ENCODE measurements at places on chromosomes 12 and 14.

DNA sequence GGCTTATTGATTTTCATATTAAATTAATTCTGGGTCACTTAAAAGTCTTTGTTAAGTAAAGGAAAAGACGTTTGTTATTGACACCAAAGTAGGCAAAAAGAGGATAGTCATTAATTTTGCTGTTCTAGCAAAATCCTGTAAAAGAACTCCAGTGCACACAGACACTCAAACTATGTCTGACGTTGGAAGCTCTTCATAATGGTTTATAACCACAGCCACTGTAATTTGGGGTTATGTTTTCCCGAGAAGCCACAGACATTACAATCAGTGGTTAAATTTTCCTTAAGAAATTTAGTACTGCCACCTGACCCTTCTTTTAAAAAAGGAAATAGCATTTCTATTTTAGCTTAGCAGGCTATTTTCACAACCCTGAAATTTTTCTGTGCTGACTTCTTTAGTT, 267.5 kb downstream of the CCDC91 start:
- no peak for DNase-seq

- DNase-seq, result no peak
Observed at GRCh38 chr12:62438098-62438692, 28.4 kb upstream of the MON2 start.

DNA sequence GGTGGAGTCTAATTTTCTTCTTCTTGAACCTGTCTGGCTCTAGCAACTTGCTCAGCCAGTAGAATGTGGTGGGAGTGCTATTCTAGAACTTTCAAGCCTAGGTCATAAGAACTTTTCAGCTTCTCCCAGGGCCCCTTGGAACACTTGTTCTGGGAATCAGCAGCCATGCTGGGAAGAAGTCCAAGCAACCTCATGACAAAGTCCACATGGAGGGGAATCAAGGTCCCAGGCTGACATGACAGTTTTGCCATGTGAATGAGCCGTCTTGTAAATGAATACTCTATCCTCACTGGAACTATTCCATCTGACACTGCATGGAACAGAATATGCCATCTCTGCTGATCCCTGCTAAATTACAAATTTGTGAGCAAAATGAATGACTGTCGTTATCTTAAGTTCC, 214.2 kb upstream of the TBX3 start:
- no peak for DNase-seq

DNA sequence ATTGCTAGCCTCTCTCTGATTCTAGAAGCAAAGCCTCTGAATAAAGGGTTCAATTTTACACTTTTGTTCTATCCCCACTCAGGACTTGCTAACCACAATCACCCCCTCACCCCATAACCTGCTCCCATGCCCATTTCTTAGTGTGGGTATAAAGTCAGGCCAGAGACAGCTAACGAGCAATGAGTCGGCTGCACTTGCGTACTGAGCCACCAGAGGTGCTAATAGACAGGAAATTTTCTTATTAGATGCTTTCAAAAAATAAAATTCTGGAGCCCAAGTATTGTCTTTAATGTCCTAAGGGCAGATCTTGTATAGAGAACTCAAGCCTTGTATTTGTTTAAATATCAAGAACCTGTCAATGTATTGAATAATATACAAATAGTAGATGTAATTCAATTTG, 256.9 kb downstream of the SYT1 start:
- no peak for DNase-seq

- DNase-seq, result no peak
Observed at GRCh38 chr14:52069307-52070050, 620 bp upstream of the NID2 start.

DNA sequence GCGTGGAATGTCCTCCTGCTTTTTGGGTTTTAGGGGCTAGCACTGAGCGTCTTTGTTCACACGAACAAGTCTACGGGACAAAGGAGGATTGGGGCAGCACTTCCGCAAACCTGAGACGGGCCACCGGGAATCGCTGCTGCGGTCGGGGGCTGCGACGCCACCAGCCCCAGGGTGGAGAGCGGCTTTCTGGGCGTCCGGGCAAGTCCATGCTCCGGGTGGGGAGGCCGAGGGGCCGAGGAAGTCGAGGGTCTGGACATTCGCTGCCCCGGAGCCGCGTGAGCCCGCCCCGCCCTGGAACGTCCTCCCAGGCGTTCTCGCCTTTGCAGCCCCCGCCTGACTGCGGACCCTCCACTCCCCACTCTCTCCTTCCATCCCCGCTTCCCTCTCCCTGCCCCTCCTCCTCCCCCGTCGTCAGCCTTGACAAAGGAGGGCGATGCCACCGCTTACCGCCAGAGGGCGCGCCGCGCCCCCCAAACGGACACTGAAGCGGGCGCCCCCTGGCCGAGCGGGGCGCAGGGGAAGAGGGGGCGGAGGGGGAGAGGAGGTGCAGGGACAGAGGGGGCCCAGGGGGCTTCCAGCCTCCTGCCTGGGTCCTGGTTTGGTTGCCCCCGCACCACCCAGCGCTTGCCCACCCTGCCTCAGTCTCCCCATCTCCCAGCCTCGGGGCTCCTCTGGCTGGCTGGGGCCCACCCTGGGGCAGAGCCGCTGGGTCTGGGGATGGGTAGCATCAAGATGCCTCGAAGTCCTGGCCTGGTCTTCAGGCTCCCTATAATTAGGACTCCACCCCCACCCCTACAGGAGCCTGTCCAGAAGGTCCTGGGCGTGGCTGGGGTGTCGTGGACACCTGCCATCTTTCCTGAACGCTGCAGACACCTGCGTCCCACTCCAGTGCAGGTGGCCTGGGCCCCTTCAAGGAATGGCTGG, 39.1 kb upstream of the INF2 start:
- DNase-seq, result peak; percentile 39

GRCh38 chr12:22038734-22039133, 7.3 kb upstream of the CMAS start:
- no peak for DNase-seq

- DNase-seq, result no peak
Observed at GRCh38 chr14:73465823-73466532, 7.6 kb upstream of the NUMB start.

- DNase-seq, result no peak
Observed at GRCh38 chr12:116635487-116635886, 76.3 kb downstream of the MAP1LC3B2 start.

DNA sequence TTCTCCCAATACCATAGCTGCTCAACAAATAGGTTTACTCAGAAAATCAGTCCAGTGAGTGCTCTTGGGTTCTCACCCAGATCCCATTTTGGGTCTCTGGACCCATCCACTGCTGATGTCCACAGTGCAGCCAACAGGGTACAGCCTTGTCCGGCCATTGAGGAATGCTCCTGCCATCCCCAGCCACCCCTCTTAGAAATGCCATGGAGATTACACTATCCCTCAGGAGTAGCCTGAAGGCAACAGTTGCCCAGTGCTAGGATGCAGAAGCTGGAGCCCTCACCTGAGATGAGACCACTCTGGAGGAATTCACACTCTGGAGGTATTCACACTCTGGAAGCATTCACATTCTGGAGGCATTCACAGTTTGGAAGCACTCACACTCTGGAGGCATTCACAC, 958.8 kb upstream of the TMEM132C start:
- DNase-seq, result no peak

DNA sequence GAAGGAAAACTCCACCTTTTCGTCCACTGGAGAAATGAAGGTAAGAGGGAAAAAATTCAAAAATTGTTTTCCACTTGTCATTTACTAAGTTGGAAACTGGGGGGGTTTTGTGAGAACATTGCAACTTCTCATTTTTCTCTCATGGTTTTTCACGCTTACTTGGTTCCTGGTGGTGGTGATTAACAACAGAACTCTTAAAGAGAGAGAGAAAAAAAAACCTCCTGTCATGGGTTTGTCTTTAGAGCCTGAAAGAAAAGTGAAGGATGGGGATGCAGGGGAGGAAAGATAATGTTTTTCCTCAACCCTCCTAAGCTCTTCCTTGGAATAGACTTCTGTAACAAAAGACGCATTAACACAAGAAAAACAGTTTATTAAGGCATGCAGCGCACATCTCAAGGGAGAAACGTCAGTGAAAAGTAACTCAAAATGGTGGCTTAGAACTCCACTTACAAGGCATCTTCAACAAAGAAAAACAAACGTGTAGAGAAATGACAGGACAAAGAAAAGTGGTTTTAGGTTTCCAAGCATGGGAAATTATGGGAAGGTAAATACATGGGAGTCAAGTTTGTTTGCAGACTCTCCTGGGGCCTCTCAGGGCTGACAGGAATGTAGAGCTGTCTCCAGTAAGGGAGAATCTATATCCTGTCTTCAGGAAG, 81.9 kb upstream of the ATF7IP start:
- no peak for DNase-seq

DNA sequence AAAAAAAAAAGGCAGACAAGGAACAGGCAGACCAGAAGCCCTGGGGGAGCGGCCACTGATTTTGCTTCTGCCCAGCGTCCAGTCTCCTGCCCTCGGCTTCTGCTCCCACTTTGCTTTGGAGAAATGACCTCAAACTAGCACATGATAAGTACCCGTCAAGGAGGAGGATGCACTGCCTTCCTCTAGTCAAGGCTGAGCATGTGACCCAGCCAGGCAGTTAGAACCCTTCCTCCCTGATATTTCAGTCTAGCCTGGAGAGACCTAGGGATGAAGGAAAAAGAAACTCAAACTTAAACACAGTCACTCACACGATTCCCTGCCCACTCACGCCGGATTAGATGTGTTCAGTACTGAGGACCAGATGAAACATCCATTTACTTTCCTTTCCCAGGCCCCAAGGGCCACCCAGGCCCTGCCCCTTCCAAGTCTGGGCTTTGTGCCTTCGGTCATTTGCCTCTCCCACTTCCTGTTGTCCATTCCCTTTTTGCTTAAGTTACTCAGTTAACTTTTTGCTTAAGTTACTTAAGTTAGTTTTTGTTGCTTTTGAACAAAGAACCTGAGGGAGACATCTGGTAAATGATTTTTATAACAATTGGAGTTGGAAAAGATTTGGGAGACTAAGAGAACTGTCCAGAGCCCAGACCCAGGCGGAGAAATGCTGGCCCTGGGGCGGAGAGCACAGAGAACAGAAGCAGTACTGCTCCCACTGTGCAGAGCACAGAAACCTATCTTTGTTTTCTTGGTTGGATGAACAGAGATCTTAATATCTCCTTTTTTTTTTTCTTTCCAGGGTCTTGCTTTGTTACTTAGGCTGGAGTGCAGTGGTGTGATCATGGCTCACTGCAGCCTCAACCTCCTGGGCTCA, 23.0 kb upstream of the TTC7B start:
- no peak for DNase-seq

- DNase-seq, result no peak
Observed at GRCh38 chr14:74605531-74606223, 6.4 kb downstream of the LTBP2 start.

GRCh38 chr12:77256956-77257355, 191.6 kb upstream of the E2F7 start:
- no peak for DNase-seq

DNA sequence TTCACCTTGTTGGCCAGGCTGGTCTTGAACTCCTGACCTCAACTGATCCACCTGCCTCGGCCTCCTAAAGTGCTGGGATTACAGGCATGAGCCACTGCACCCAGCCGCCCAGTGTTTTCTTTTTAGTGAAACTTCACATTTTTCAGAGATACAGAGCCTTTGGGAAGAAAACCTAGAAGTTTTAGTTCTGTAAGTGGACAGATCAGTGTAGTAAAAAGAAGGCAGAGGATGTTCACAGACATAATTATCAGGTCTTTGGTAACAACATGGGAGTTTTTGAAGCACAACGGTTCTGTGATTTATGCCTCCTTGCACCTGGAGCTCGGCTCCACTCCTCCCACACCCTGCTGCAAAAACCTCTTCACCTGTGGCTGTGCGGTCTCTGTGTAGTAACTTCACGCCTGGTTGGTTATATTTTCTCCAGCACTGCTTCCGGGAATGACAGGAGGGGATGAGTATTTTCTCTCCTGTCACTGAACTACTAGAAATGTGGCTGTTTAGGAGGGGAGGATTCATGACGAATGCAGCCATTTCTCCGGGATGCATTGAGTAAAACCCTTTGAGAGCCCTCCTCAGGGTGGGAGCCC, 67.0 kb downstream of the ARF6 start:
- no peak for DNase-seq

DNA sequence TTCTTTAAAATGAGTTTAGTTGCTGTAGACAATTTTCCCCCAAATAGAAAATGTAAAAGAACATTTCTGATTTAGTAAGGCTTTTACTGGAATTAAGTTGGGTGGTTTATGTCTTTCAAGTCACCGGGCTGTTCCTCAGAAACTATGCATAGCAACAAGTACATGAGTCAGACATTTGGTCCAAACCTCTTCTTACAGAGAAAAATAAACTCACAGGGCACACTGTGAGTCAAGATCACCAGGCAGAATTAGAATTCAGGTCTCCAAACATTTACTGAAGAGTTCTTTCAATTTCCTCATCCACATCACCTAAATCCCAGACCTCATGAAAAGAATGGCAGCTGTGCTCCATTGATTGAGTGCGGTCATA, 476.1 kb upstream of the SOX5 start:
- no peak for DNase-seq
